ENCODE measurements at places on chromosomes 7 and 10. TPM values are rescaled to one million over a fixed set of nuclear protein-coding genes. Genes with fewer than 3 reads are reported as not detected.

UBN2 gene
- 2.7 TPM for total RNA-seq

KNDC1 gene
- 0.85 TPM for total RNA-seq

HOXA2 gene
- 0.28 TPM for total RNA-seq

SRGN gene
- 2,025 TPM for total RNA-seq

GLI3 gene
- total RNA-seq = 3.3 TPM

PCBD1 gene
- total RNA-seq = 23.4 TPM

SAMD9L gene
- 28.8 TPM for total RNA-seq

INHBA gene
- total RNA-seq = 47.5 TPM

RNF148 gene
- 0.28 TPM for total RNA-seq

GIMAP5 gene
- 0.28 TPM for total RNA-seq

ZNF503 gene
- total RNA-seq = 3.7 TPM

CHAT gene
- not detected for total RNA-seq

ZNF488 gene
- total RNA-seq = not detected

ENKUR gene
- under 0.01 TPM for total RNA-seq

GALNT17 gene
- not detected for total RNA-seq
